ENCODE measurements at places on chromosomes 2 and 18.

GRCh38 chr2:32706815-32707579, 79.1 kb downstream of the TTC27 start:
- DNase-seq: no peak

- DNase-seq: no peak
Measured at GRCh38 chr18:56112984-56113383, 525.0 kb upstream of the TCF4 start.

DNA sequence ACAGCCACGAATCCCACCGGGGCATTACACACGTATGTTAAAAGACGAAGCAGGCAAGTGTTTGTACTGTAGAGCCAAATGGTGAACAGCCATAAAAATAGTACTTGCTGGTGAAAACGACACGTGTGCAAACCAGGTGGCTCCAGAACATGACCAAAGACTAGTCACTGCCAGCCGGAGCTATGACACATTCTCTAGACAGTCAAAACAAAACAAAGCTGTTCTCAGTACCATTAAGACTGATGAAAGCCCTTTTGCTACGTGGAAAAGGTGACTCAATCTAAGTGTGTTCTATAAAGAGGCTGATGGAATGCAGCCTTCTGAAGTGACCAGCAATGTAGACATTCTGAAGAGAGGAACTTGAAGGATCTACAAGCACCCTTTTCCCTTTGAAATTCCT, 367.7 kb upstream of the NETO1 start:
- no peak for DNase-seq

- peak; percentile 23 for DNase-seq
Measured at GRCh38 chr2:172931256-172931894, 144.3 kb upstream of the MAP3K20 start.
